ENCODE measurements at places on chromosomes 2 and 18.

DNA sequence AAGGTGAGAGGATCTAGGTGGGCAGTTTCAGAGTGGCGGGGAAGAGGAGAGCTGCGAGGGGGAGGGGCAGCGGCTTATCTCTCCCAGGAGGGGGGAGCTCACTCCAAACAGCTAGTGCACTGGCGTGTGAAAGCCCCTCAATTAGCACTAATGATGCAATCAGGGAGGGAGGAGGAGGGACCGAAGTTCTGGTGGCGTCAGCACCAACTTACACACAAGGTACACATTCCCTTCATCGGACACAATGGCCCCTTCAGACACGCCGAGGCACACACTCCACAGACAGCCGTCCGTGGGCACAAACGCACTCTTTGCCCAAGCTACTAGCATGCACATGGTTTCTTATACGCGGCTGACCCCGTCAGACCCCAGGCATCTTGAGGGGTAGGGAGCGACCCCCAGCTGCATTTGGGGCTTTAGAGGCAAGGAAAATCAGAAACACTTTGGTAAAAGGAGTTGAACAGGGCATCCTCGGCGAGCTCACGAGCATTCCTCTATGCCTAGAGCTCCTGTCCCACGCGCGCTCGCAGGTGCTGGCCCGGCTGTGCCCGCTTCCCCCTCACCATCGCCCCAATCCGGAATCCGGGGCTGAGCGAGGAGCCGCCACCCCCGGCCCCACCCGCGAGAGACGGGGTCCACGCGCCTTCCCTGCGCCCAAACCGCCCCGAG is 868 bp upstream of the PKDCC start:
- DNase-seq: no peak

DNA sequence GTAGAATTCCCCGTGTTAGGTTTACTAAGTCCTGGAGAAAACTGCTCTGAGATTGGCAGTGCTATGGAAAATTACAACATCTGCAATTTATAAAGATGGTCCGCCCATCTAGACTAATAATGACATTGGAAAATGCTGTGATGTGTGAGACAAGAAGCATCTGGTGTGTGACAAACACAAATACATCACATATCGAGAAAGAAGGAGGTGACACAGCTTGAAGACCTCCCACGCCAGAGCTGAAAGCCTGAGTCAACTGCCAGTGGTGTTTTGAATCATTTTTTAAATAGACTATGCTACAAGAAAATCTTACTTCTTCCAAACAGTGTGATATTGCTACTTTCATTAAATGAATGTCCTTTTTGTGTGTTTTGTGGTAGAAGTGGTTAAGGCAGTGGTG is 8.6 kb upstream of the ANO7 start:
- DNase-seq: no peak

DNA sequence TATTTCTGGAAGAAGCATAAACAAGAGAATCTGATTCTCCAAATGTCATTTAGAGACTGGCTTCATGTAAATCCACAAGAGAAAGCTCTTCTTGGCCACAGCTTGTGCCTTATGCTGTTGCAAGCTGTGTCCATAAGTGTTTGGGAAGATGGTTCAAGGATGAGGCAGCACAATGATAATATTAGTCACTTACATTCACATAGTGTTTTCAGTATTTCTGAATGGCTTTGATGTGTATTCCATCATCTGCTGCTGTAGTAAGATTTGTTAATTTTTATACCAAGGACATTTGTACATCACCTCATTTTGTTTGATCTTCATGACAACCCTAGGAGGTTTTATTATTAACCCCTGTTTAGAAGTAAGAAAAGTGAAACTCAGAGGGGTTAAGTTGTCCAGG is 29.9 kb downstream of the CREG2 start:
- no peak for DNase-seq

DNA sequence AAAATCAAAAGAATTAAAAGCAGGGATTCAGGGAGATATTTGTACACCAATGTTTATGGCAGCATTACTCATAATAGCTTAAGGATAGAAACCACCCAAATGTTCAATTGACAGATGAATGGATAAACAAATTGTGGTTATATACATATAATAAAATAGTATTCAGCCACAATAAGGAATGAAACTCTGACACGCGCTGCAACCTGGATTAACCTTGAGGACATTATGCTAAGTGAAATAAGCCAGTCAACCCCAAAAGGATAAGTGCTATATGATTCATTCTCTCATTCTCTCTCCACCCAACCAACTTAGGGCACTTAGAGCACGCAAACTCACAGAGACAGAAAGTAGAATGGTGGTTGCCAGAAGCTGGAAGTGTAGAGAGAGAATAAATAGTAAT is 216.8 kb upstream of the SLC14A2 start:
- no peak for DNase-seq

DNA sequence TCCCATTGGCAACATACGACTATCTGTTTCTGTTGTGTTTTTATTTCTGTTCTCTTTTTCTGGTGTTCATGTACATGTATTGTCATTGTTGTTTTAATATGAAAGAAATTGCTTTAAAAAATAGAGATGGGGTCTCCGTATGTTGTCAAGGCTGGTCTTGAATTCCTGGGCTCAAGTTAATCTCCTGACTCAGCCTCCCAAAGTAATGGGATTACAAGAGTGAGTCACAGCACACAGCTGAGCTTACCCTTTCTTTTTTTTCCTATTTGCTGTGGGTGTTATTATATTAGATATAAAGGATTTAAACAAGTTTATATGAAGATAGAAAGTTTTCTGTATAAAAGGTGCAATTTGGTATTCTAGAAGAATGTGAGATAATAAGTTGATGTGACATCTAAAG is 554.6 kb downstream of the DSC3 start:
- DNase-seq: no peak

DNA sequence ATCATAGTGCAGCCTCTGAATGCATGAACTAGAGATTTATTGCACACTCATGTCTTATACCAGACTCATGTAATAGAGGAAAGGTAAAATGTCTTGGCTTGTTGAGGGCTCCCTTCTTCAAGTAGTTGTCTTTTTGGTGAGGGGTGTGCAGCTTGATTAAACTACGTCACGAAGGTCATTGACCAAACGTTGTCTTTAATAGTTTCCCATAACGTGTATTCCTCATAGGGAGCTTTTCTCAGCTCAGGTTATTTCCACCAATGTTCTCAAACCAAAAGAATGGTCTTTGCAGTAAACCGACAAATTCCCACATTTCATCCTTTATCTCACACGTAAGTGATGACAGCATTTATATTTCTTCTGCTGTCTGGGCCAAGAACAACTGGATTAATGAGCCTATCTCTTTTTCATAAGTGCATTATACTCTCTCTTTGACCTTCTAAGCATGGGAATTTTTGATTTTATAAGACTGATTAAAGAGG is 547.7 kb upstream of the ZEB2 start:
- DNase-seq: no peak

DNA sequence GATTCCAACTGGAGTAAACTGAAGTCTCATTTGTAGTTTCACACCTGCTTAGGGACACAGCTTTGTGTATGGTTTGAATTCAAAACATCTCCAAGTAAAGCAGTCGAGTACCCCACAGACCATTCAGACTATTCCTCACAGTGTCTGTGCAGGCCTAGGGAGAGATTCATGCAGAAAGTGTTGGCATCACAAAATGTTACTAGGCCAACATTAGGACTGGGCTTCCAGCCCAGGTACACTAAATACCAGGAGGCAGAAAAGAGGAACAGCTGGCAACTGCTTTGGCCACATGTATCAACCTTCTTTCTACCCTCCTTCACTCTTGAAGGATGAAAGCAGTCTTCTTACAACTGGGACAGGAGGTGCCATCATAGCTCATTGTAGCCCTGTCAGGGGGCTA is 270.4 kb upstream of the TMEFF2 start:
- DNase-seq: no peak

GRCh38 chr2:241441492-241441891 is 66.9 kb downstream of the STK25 start:
- DNase-seq: no peak

DNA sequence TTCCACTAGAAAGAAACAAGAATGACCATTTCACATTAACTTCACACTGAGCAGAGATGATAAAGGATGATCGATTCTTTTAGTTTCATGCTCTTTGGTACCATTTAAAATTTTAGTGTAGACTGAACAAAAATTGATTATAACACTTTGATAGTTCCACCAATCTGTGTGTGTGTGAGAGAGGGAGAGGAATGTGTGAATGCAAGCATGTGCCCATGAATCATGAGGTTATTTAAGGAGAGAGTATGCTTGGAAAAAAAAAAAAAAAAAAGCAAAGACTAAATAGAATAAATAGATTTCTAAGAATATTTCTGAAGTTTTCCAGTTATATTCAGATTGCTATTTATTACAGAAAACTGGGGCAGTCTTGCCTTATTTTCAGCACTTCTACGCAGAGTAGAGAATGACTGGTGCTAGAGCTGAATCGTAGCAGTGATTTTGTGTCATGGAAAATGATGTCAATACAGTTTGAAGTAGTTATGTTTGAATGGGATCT is 900.8 kb downstream of the SLC4A3 start:
- DNase-seq: no peak

GRCh38 chr2:121018136-121019061 is 266.6 kb downstream of the TFCP2L1 start:
- DNase-seq: no peak

DNA sequence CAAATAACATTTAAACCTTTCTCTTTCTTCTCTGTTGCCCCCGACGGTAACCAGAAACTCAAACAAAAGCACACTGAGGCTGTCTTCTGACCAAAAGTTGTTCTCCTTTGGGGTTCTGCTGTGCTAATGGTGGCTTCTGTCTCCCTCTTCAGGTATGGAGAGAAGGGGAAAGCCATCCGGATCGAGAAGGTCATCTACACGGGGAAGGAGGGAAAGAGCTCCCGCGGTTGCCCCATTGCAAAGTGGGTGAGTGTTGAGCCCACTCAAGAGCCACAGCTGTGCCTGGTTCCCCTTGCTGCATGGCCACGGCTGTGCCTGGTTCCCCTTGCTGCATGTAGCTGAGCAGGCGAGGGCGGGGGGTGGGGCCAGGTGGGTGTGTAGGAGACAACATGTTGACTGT is 67.4 kb downstream of the BOLA3 start:
- DNase-seq: no peak

Data from activated naive CD4-positive, alpha-beta T cell treated with anti-CD3 and anti-CD28 coated beads, Interleukin-2, amount 50 U/mL, for 16 hours (primary cell).